Umbilical cord (tissue), 2 donors: ENCODE measurements at places on chromosomes 16 and 17. TPM values are rescaled to one million over a fixed set of nuclear protein-coding genes. Genes with fewer than 3 reads are reported as not detected.

Gene LGALS9
- 4.1 TPM for total RNA-seq

Gene RUNDC3A
- 17.3 TPM for total RNA-seq

DNA sequence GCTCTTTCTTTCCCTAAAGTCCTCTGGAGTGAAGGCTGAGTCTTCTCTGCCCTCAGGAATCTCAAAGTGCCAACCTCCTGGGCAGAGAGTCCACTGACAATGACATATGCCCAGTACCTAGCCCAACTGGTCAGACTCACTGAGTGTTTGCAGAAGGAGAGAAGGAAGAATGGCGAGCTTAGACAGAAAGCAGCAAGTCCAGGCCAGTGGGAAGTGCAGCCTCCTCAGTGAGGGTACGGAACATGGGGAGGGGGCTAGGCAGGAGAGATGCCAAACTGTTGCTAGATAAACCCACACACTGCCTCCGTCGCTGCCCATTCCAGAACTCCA lies 678 bp downstream of the EXOC7 start:
- no peak for DNase-seq

- DNase-seq = no peak
Observed at GRCh38 chr16:23122144-23122543, 27.1 kb downstream of the USP31 start.

DNA sequence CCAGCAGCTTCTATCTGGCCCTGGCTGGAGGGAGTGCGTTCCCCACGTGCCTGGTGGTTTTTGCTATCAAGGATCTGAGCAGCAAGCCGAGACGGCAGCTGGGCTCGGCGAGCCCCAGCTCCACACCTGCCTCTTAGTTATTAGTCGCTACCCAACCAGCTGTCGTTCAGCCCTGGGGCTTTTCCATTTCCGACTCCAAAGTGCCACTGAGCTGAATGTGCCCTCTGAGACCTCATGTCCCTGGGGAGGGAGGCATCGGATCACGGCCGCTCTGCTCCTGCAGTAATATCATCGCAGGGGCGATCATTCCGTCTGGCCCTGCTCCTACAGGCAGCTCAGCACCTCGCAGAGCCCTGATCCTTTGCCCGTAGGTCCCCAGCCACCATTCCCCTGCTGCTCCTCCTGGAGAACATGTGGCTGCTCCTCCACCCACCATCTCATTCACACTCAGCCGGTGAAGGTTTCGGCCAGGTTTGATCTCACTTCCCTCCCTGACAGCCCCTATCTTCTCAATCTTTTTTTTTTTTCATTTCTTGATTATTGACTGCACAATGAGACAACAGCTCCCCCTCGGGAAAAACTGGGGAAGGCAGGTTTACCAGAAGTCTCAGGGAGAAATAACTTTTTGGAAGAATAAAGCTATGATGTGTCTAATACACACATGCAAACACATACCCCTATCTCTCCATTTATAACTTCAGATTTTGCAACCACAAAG lies 86.7 kb downstream of the ZFHX3 start:
- DNase-seq = no peak

DNA sequence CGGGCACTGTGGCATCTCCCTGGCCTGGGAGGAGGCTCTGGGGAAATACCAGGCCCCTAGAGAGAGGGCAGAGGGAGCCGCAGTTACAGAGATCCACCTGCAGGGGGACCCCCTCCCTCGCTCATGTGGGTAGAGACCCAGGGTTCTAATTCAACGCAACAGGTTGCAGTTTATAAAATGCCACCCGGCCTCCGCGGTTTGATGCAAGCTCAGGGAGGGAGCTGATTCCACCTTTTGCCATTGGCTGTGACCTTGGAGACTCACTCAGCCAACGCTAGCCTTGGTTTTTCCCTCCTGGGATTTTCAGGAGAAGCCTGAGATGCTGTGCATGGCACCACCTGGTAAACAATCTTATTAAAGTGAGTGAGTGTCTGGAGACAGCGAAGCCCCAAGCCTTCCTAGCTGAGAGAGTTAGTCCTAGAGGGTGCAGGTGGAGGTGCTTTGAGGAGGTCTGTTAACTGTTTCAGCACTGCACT lies 12.1 kb downstream of the TTLL6 start:
- DNase-seq = peak; percentile 46

GRCh38 chr16:72036098-72036497 lies 18.2 kb upstream of the HP start:
- no peak for DNase-seq

DNA sequence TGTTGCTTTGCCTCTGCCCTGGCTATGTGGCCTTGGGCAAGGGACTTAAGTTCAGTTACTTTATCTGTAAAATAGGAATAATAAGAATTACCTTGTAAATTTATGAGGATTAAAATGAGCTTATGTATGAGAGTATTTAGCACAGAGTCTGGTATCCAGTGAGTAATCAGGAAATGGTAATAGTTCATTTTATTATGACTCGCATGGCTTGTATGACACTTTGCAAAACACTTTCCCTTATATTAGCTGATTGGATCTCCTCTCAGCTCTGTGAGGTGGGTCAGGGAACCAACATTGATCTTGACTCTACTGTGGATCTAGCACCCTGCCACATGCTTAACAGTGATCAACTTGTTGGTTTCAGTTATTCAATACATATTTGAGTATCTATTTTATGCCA lies 8.3 kb upstream of the CDH3 start:
- no peak for DNase-seq

DNA sequence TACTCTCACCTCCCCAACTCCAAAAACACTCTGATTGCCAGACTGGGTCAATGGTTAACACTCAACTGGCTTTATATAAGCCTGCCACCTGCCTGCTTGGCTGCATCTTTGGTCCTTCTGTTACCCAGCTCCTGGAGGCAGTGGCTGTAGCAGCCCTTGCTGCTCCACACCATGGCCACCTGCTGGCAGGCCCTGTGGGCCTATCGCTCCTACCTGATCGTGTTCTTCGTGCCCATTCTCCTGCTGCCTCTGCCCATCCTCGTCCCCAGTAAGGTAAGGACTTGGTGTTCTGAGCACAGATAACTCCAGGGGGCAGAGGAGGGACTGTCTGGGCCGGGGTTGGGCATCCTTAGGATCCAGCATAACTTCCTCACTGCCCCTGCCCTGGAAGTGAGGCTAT lies at the start of gene SLC13A2:
Gene SLC13A2 (plus strand): TSS at position 103 of the 400 bp plus-strand sequence. CDS start 69 bp downstream, at position 172.
- no peak for DNase-seq

GRCh38 chr17:80588702-80589383 lies 44.2 kb downstream of the RPTOR start:
- peak; percentile 40 for DNase-seq

DNA sequence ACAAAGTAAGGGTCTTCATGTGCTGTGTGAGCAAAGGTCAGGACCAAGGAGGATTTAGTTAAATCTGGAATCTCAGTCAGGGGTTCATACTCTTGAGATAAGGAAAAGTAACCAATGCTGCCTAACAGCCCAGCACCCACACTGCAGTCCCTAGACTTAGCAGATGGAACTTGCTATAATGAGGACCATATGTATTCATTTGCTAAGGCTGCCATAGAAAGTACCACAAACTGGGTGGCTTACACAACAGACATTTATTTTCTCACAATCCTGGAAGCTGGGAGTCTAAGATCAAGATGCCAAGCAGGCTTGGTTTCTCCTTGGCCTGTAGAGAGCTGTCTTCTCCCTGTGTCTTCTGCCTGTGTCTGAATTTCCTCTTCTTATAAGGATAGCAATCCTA lies 20.8 kb downstream of the ZP2 start:
- DNase-seq = peak; percentile 5

DNA sequence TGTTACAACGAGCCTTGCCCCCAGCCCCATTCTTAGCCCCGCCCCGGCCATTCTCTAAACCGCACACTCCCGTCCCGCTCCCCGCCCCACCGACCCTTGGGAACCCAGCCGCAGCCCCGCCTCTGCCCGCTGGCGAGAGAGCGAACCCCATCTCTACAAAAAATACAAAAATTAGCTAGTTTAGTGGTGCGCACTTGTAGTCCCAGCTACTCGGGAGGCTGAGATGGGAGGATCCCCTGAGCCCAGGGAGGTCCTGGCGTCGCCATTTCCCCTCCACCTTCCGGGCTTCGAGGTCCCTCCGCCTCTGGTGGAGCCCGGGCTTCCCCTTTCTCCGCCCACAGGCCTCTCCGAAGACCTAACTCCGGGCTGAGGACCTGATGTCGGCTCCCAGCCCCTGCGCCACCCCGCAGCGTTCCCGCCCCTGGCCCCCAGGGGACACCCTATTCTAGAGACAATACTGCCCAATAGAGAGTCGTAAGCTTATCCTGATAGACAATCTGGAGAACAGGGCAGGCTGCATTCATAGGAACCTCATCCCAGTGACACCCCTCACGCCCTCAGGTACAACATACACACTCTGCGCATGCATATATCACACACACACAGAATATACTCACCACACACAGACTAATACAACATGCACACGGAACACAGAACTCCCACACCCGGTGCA lies 480 bp upstream of the PROCA1 start:
- peak; percentile 56 for DNase-seq

DNA sequence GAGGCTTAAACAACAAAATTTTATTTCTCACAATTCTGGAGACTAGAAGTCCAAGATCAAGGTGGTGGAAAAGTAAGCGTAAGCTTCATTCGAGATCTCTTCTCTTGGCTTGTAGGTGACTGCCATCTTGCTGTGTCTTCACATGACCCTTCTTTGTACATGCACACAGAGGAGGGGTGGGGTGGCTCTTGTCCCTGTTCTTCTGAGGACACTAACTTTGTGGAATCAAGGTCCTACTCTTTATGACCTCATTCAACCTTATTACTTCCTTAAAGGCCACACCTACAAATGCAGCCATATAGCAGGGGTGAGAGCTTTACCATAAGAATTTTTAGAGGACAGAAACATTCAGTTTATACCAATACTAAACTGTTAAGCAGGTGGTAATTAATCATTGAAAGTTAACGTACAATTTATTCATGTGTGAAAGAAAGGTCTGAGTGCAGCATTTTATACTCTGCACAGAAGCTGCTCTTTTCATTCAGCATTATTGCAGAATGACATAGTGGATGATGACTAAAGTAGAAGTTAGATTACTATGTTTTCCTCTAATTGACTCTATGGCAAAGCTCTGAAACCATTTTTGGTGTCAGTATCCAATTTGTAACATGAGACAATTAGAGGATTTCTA lies 139.9 kb upstream of the HLF start:
- DNase-seq = no peak

GRCh38 chr17:65022751-65023700 lies 33.5 kb downstream of the GNA13 start:
- no peak for DNase-seq
